ENCODE measurements at places on chromosomes 5 and 9. TPM values are rescaled to one million over a fixed set of nuclear protein-coding genes. Genes with fewer than 3 reads are reported as not detected.

Gene CCL21
- polyA plus RNA-seq, result 50.9 TPM

Gene PCDHGA3
- polyA plus RNA-seq, result 3.8 TPM

Gene PCDHA9
- polyA plus RNA-seq, result 0.08 TPM

Gene FGF1
- 18.9 TPM for polyA plus RNA-seq

Gene C9orf50
- polyA plus RNA-seq, result 0.49 TPM

Gene GABRB2
- polyA plus RNA-seq, result 2.0 TPM

Gene DMGDH
- polyA plus RNA-seq, result 18.9 TPM

Gene CCDC180
- polyA plus RNA-seq, result 17.0 TPM

Gene BTF3
- 886 TPM for polyA plus RNA-seq

Gene NMUR2
- 0.09 TPM for polyA plus RNA-seq

Gene ABCA2
- 68.7 TPM for polyA plus RNA-seq

Gene KCNN2
- 3.1 TPM for polyA plus RNA-seq

Gene CCDC171
- polyA plus RNA-seq, result 3.5 TPM

Gene OBP2B
- 0.32 TPM for polyA plus RNA-seq

Gene P4HA2
- polyA plus RNA-seq, result 33.4 TPM

Gene EGR1
- 66.2 TPM for polyA plus RNA-seq

DNA sequence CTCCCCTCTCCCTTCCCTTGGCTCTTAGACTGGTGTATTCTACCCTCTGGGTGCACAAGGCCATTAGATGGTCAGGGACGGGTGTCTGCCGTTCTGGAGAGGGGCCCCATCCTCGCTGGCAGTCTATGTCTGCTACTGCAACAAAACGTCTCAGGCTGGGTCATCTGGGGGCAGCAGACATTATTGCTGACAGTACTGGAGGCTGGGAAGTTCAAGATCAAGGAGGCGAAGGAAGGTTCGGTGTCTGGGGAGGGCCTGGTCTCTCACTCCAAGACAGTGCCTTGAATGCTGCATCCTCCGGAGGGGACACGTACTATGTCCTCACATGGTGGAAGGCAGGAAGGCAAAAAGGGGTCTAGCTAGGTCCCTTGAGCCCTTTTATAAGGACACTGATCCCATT lies 93.4 kb upstream of the COL5A1 start:
- DNase-seq, result no peak

DNA sequence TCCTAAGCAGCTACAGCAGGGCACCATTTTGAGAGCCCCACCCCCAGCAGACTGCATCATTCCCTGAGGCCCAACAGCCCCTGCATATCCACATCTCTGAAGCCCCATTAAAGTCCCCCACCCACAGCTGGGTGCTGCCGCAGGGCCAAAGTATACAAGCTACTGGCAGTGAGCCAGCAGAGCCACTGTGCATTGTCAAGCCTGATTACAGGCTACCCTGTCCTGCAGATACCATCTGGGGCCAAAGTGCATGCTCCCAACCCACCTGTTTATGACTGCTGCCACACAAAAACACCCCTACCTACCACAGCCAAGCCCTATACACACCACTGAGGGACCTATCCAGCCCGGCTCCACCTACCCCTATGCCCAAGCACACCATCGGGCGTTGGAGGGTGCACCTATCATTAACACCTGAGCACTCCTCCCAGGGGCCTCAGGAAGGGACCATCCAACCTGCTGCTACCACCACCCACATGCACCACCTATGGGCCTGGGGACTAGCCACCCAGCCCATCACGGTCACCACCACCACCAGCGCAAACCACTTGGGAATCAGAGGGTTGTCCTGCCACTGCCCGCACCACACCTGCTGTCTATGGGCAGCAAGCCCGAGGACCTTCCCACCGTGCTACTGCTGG lies 105.0 kb downstream of the PLPP1 start:
- no peak for DNase-seq

- no peak for DNase-seq
Observed at GRCh38 chr5:122151640-122152039, 22.3 kb downstream of the ZNF474 start.

DNA sequence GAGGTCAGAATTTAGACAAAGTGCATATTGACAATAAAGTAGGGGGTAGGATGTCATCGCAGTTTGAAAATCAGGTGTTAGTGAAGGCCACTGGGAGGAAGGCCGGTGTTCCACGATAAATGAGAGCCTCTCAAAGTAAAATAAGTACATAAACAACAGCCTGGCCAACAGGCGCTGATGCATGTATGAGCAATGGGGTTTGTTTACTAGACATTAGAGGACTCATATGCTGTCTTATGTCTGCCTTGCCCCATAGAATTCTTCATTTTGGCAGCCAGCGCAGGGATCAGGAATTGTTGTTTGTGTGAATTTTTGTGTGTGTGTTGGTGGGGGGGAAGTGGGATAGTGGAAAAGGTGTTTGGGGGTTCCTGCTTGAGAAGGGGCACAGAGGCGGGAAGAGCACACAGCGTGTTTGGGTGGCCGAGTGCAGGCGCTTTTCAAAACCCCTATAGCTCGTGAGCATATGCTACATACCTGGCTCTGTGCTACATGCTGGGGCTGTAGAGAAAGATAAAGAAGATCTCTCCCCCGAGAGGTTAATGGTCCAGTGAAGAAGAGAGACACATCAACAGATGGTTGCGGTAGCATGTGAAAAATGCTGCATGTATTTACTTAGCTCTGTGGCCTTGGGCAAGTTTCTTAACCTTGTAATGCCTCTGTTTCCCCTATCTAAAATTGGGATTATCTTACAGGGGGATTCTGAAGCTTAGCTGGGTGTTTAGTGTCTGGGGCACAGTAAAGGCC lies 11.5 kb downstream of the SNX30 start:
- no peak for DNase-seq

GRCh38 chr5:141392429-141393198 lies at the start of gene PCDHGA8:
Gene PCDHGA8, plus strand, starts transcription at chr5:141392633. Its CDS starts 181 bp downstream, at chr5:141392814.
- DNase-seq, result no peak

DNA sequence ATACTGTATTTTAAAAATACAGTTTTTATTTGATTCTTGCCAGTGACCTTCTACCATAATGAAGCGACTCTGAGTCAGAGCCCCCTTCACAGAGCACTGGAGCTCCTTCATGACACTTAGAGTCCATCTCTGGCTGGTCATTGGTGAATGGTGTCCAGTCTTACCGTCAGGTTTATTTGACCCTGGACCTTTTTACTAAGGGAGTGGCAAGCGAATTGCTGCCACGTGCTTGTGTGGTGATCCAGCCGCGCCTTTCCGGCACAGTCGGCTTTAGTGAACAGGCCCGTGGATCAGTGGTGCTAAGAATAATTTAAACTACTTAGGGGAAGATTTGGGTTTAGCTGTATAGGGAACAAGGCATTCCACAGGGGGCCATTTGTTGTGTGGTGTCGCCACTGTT lies 48.5 kb downstream of the PRRC2B start:
- DNase-seq, result no peak

GRCh38 chr9:101014566-101014965 lies 14.0 kb upstream of the PLPPR1 start:
- no peak for DNase-seq

GRCh38 chr9:38200431-38200830 lies 131.4 kb upstream of the SHB start:
- no peak for DNase-seq

GRCh38 chr9:90103771-90104170 lies 499.0 kb downstream of the GADD45G start:
- DNase-seq, result peak; percentile 26

- no peak for DNase-seq
Observed at GRCh38 chr9:98851730-98852459, 44.4 kb downstream of the GALNT12 start.

DNA sequence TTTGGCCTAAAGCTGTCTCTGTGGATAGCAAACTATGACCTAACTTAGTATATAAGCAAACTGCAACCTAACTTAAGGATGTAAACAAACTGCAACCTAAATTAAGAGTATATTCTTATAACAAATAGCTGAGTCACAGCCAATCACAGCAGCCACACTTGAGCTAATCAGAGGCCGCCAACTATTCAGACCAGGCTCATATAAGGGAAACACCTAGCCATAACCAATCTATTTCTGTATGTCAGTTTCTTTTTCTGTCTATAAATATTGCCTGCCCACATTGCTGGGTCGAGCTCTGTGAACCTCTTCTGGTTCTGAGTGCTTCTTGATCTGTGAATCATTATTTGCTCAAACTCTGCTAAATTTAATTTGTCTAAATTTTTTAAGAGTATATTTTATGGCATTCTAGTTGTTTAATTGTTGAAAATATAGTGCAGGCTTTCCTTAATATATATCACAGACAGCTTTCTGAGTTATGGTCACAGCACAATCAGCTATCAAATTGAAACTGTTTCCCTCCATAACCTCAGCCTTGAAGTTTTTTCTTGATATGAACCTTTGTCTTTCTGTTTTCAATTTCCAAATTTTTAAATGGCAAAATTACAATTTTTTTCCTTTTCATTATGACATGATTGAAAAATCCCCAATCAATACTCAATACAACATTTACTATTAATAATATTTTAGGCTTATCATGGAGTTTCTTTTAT lies 327.1 kb upstream of the NUDT12 start:
- DNase-seq, result no peak

GRCh38 chr5:93039888-93040287 lies 541.1 kb downstream of the NR2F1-AS1 start:
- no peak for DNase-seq

DNA sequence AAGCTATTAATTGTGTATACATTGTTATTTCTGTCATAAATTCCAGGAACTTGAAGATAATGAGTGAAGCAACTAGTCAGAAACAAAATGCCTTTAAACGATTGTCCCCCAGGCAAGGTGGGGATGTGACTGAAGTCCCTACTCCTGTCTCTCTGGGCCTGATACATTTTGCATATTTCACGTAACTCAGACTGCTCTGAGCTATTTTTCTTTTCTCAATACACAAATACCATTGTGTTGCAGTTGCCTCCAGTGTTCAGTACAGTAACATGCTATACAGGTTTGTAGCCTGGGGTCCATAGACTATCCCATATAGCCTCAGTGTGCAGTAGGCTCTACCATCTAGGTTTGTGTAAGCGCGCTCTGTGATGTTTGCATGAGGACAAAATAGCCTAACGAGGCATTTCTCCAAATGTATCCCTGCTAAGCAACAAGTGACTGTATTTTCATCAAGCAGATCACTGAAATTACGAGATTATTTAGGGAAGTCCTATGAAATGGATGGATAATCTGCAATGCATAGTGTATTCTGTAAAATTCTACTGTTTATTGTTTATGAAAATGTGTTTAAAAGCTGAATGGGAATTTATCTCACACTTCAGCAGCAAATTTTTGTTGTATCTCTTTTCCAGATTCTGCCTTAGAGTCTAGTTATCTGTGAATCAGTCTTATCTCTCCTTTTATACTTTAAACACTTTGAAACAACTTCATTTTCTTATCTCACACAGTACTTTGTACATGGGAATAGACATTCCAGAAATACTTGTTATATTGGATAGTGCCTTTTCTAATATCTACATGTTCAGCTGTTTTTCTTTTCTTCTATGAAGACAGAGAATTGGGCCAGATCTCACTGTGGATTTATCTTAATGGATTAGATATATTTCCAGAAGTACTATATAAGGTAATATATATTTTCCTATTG lies 150.5 kb downstream of the CD180 start:
- no peak for DNase-seq

GRCh38 chr5:96714951-96715451 lies 52.8 kb downstream of the CAST start:
- peak; percentile 75 for DNase-seq

- no peak for DNase-seq
Observed at GRCh38 chr9:101176384-101176783, 147.9 kb downstream of the PLPPR1 start.

- no peak for DNase-seq
Observed at GRCh38 chr9:124834591-124834990, 18.7 kb upstream of the WDR38 start.

- DNase-seq, result no peak
Observed at GRCh38 chr9:134971696-134972095, 54.0 kb upstream of the FCN1 start.

DNA sequence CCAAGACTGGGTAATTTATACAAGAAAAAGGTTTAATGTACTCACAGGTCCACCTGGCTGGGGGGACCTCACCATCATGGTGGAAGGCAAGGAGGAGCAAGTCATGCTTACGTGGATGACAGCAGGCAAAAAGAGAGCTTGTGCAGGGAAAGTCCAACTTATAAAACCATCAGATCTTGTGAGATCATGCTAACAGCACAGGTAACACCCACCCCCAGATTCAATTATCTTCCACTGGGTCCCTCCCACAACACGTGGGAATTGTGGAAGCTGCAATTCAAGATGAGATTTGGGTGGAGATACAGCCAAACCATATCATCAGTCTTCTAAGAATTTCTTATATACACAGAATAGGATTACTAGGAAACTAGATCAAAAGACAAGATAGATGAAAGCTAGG lies 555.6 kb downstream of the PRR16 start:
- no peak for DNase-seq

DNA sequence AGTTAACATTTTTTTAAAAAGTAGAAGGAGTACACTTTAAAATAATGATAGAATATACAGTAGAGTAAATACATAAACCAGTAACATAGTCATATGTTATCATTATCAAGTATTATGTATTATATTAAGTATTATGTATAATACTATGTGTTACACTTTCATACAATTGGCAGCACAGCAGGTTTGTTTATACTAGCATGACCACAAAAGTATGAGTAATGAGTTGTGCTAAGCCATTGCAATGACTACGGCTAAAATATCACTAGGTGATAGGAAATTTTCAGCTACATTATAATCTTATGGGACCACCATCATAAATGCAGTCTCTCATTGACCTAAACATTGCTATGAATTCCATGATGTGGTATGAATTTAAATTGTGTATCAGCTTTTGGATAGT lies 506.0 kb downstream of the HTR1A start:
- no peak for DNase-seq

- peak; percentile 43 for DNase-seq
Observed at GRCh38 chr5:151755383-151755782, 3.0 kb downstream of the ATOX1 start.

- no peak for DNase-seq
Observed at GRCh38 chr9:94082956-94083355, 1.3 kb upstream of the PTPDC1 start.

GRCh38 chr9:77427256-77427927 lies 220.7 kb downstream of the GNA14 start:
- no peak for DNase-seq

- DNase-seq, result no peak
Observed at GRCh38 chr9:7900541-7900940, 101.0 kb upstream of the DMAC1 start.

- no peak for DNase-seq
Observed at GRCh38 chr9:126411225-126411947, 84.8 kb downstream of the MVB12B start.

DNA sequence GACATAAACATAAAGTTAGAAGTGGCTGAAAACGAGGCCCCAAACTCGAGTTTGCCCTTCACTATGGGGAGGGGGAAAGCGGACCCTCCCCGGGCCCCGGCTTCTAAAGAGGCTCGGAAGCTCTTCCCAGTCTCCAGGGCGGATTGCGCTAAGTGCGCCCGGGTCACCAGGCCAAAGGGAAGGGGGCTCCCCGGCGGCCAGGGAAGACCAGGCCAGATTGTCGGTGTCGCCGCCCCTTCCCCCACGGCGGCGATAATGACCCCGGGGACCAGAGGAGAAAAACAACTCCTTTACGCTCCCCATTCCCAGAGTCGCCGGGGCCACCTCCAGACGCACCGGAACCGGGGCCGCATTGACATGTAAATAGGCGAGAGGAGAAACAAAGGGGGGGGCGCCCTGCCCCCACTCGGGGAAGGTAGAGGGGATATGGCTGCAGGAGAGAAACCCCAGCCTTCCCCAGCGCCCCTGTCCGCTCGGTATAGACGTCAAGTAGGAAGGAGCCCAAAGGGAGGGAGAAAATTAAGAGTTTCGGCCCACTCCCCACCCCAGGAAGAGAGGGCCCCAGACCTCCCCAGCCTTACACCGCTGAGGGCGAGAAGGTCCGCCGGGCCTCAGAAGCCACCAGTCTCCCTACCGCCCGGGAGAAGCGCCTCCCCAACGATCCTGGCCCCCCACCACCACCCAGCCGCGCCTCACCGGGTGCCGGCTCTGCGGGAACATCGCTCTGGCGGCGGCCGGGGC lies 1.7 kb downstream of the TLE1 start:
- DNase-seq, result no peak

Data from renal pelvis (tissue), 12 donors.